ENCODE measurements at places on chromosomes 1 and 21. TPM values are rescaled to one million over a fixed set of nuclear protein-coding genes. Genes with fewer than 3 reads are reported as not detected.

The OR2T2 gene
- total RNA-seq: not detected

The OR2T33 gene
- total RNA-seq: not detected

The NASP gene
- 78.0 TPM for total RNA-seq

The SFT2D2 gene
- total RNA-seq: 59.3 TPM

The RAD54L gene
- 0.65 TPM for total RNA-seq

The SERTAD4 gene
- total RNA-seq: 0.11 TPM

The SPRR5 gene
- not detected for total RNA-seq

The TMEM125 gene
- total RNA-seq: not detected

The PMF1 gene
- total RNA-seq: 60.4 TPM

The BSND gene
- total RNA-seq: not detected

The LAMC1 gene
- 312 TPM for total RNA-seq

The NTRK1 gene
- not detected for total RNA-seq
